ENCODE measurements at places on chromosomes 2 and 18.

- no peak for DNase-seq
Measured at GRCh38 chr2:24620936-24621335, 129.9 kb downstream of the NCOA1 start.

DNA sequence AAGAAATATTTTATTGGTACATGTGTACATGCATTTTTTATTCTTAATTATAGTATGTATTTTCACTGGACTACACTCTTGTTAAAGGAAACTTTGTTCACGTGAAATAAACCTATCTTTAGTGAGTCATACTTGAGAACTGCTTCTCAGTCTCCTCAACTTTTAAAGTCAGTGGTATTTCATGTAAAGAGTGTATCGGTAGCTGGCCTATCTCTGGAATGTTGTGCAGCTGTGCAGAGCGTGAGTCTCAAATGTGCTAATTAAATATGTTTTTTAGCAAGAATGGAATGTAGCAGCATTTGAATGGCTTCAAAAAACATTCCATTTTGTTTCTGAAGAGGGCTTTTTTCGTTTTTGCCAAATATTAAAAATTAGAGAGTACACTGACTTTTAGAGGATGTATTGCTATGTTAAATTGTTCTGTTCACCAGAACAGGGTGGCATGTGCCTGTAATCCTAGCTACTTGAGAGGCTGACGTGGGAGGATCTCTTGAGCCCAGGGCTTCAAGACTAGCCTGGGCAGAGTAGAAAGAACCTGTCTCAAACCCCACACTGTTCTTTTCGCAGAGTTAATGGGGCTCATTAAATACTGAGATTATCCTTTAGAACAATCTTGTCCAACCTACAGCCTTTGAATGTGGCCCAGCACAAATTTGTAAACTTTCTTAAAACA, 14.3 kb downstream of the SPTBN1 start:
- DNase-seq = no peak

DNA sequence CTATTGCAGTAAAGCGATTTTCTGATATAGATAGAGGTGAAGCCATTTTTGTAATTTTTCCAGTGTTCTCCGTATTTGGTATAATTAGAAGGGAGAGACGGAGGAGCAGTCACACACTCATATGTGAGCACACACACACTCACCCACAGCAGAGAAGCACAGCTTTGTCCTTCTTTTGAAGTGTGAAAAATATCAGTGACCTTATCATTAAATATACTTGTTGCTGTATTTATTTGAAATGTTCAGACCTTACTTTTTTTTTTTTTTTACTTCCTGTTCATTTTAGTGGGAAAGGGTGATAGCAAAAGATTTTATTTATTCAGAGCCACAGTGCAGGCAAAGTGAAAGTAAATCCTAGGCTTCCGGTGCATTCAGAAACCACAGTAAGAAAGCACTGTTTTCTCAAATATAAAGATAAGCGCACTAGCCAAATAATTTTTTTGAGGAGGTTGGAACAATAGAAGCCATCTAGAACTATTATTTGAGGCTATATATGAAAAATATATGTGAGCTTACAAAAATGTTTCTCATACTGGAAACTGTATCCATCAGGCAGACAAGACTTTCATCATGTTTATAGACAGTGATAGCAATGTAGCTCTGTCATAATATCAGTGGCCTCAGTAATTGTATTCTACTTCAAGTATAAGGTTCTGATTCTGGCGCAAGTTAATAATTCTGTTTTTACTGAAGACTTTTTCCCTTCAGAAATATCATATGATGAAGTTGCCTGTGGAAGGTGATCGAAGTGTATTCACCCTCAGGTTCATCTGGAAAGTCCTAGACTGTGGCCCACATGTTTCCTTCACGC, 37.2 kb downstream of the TSHZ1 start:
- no peak for DNase-seq

DNA sequence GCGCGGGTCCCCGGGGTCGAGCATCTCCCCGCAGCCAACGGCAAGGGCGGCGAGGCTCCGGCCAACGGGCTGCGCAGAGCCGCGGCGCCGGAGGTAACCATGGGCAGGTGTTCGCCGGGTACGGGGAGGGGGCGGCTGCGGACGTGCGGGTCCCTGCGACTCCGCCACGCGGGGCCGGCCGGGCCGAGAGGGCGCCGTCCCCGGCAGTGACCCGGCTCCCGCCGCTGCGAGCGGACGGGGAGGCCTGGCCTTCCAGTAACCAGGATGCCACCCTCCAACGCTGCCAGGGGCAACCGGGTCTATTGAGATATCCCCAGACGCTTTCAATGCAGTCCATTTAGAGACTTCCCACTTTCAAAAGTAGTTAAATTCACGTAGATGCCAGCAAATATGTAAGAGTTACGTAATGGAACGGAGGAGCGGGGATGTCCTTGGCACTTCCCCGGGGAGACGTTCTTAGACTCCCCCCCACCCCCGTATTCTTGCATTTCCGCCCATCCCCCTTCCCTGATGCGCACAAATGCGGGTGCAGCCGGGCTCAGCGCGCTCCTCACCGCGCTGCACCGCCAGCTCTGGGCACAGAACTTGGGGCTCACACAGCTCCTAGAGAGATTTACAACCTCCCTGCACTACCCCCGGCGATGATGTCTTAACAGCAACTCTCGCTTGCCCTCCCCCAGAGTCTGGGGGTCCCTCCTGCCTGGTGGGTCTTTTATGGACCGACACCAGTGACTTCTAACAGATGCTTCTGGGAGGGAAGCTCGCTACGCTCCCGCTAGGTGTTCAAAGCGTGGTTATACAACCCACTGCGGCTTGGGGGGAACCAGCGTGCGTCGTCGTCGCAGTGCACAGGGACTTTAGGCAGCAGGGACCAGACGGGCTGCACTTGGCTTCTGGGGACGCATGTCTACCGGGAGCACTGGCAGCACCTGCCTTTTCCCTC, 657 bp downstream of the SGPP2 start:
- DNase-seq = peak; percentile 10

- DNase-seq = no peak
Measured at GRCh38 chr2:205352593-205352992, 329.7 kb upstream of the NRP2 start.

- DNase-seq = no peak
Measured at GRCh38 chr2:30683236-30683956, 123.8 kb downstream of the CAPN13 start.

- no peak for DNase-seq
Measured at GRCh38 chr2:68846091-68846490, 25.1 kb downstream of the BMP10 start.

DNA sequence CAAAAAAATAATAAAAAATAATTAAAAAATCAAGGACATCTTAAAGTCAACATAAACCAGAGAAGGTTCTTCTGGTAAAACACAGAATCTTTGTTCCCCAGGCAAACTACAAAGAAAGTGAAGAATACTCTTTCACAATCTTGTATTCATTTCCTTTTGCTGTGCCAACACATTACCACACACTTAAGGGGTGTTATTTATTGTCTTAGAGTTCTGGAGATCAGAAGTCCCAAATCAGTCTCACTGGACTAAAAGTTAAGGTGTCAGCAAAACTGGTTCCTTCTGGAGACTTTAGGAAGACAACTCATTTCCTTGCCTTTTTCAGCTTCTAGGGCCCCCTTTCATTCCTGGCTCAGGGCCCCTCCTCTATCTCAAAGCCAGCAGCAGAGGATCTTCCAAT, 12.2 kb upstream of the CAB39 start:
- DNase-seq = no peak

GRCh38 chr18:67342159-67342558, 174.4 kb downstream of the DSEL start:
- no peak for DNase-seq

DNA sequence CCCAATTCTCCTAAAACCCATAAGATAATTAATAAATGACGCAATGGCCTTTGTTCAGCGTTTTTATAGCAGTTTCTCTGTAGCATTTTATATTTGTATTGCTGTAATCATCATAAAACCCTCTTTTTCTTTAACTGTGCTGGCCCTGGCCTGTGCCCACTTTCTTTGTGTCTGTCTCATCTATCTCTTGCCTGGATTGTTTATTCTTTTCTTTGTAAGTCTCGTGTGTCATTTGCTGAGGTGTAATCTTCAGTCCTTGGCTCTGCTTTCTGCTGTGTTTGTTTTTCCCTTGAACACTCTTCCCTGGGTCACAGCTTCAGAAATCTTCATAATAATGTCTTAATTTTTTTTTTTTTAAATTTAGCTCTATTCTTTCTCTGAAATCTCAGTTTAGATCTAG, 525.8 kb upstream of the LINC00305 start:
- DNase-seq = no peak

- DNase-seq = no peak
Measured at GRCh38 chr2:108228537-108228936, 11.2 kb upstream of the SULT1C3 start.

DNA sequence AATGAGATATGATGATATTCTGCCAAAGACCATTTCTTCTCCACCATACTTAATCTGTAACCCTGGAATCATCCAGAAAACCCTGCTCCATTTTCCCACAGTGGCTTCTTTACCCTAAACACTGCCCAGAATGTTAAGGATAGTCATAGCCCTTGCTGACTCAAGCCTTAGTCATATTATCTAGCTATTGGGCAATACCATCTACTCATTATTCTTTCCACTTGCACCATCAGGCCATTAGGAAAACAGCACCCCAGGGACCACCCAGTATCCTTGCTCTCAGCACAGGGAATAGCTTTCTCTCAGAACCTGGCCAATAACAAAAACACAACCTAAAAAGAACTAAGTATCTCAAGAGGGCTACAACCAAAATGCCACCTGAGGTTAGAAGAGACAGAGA, 445.7 kb upstream of the SLC14A2 start:
- DNase-seq = no peak

DNA sequence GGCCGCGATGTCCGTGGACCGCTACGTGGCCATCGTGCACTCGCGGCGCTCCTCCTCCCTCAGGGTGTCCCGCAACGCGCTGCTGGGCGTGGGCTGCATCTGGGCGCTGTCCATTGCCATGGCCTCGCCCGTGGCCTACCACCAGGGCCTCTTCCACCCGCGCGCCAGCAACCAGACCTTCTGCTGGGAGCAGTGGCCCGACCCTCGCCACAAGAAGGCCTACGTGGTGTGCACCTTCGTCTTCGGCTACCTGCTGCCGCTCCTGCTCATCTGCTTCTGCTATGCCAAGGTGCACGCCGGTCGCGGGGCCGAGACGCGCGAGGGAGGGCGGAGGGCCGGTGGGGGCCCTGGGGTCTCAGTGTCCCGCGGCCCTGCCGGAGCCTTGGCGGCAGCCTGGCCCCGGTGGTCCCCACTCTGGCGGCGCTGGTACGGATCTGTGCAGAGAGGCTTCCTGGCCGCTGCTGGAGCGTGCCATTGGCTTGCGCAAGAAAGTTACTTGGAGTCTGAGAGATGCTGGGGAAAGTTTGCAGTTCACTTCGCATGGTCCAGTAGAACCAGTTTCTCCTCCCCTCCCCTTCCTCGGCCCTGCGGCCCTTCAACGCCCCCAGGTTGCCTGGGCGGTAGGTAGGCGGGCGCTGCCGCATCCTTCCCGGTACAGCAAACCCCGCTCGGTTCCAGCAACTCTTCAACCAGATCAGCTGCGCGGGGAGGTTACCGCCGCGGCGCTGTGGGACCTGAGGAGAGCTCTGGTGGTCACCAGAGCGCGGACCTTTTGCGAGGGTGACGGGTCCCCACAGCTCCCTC, 1.5 kb downstream of the GALR1 start:
- no peak for DNase-seq

DNA sequence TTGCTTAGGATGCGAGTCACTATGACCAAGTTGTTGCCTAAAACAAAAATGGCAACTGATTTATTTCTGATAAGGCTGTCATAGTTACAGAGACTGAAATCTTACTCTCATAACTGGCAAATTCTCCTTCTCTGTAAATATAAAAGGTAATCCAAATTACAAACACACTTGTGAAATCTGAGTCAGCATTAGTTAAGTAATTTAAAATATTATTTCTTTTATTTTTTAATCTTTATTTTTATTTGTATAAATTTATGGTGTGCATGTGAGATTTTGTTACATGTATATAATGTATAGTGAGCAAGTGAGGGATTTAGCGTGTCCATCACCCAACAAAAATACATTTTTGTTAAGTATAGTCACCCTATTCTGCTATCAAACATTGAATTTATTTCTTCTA, 1342.8 kb upstream of the TMEFF2 start:
- no peak for DNase-seq

DNA sequence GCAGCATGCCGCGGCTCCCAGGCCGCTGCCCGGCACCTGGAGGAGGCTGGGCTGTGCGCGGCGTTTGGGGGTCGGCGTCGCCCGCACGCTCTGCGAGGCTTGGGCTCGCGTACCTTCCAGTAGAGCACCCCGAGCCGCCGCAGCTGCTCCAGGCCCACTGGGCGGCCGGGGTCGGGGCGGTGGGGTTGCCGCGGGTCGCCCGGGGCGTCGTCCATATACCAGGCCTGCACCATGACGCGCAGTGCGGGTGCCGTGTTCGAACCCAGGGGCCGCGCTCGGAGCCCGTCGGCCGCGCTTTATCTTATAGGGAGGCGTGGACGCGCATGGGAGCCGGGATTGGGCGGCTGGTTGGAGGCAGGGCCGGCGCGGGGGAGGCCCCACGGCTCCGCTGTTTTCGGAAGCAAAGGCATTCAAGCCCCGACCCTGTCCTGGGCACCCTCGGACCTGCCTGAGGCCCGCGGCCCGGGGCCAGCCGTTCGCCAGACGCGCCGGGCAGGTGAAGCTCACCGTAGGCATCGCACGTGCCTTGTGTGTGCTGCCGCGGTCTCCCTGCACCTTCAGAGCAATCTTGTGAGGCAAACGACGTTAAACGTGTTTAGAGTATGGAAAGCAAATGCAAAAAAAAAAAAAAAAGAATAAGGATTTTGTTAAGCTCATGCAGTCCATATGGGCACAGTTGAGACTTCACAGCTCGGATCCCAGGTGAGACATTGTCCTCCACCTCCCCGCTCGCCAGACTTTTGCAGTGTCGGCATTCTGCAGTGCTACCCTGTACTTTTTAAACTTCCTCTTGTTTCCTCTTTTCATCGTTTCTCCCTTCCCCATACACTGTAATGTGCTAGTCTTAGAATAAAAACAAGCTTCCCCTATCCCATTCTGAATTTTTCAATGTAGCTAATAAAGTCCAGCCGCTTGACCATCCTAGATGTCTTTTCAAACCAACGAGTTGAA, at the start of gene ADI1:
Gene ADI1, minus strand, starts transcription at position 277 of the 951 bp plus-strand sequence. Its CDS starts 44 bp downstream, at position 233.
- DNase-seq = peak; percentile 43

- no peak for DNase-seq
Measured at GRCh38 chr2:173502296-173502695, 147.6 kb downstream of the CDCA7 start.

DNA sequence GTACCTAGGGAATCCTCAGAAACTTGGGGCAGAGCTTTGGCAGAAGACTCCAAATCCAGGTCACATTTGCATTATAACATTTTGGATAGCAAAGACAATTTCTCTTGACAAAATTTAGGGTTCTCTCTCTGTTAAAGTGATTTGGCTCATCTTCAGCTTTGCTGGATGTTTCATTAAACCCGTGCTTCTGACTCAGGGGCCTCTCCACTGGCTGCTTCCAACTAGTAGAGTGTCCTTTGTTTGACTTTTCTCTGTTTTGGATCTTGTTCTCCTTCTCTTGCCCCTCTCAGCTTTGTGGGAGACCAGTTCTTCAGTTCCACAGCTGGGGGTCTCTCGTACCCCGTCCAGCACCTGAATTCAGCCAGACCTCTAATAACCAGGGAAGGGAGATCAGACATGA, 145.6 kb downstream of the PLCL1 start:
- no peak for DNase-seq

Data from stimulated activated CD4-positive, alpha-beta T cell treated with anti-CD3 and anti-CD28 coated beads, Interleukin-1b, Interleukin-23, amount 100 ng/mL, for 1 hour (primary cell).